ENCODE measurements at places on chromosomes 13 and 19.

DNA sequence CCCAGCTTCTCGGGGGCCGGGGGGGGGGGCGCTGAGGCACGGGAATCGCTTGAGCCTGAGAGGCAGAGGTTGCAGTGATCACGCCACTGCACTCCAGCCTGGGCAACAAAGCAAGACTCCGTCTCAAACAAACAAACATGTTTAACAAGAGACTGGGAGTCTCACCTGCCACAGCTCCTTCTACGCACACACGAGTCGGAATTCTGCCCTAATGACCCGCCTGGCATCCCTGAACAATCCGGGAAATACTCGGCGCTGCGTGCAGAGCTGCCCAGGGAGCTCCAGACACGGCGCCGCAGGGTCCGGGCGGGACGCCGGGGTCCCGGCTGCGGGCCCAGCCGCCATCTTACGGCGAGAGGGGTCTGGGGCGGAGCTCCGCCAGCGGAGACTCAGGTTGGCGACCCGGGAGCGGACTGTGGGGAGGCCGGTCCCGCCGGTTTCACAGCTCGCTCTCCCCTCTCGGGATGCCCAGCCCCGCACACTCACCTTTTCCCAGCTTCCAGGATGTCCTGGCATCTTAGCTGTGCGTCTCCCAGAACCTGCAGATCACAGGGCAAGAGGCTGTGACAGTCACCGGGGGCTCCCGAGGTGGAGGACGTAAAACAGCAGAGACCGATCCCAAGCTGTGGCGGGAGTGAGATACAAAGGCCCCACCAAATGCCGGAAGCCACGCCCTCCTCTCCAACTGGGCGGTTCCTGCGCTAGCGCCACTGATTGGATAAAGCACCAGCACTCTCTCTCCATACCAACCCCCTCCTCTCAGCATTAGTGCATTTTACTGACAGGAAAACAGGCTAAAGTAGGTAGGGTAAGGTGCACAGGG, 23.6 kb upstream of the ZNF724 start:
- DNase-seq: peak; percentile 90

DNA sequence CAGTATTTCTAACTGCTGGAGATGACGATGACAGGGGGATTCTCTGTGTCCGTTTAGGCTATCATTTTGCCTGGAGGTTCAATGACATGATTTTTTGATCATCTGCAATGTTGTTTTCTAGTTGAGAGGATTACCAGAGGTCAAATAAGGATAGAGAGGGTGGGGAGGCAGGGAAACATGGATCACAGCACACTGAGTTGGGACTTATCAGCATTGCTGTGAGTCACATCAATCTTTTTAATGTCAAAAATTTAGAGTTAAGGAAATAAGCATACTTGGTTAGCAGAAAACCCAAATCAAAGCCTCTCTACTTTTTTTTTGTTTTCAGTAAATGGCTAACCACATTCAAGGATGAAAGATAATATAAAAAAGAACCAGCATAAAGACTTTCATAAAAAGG, 43.0 kb upstream of the CSNK1A1L start:
- no peak for DNase-seq

DNA sequence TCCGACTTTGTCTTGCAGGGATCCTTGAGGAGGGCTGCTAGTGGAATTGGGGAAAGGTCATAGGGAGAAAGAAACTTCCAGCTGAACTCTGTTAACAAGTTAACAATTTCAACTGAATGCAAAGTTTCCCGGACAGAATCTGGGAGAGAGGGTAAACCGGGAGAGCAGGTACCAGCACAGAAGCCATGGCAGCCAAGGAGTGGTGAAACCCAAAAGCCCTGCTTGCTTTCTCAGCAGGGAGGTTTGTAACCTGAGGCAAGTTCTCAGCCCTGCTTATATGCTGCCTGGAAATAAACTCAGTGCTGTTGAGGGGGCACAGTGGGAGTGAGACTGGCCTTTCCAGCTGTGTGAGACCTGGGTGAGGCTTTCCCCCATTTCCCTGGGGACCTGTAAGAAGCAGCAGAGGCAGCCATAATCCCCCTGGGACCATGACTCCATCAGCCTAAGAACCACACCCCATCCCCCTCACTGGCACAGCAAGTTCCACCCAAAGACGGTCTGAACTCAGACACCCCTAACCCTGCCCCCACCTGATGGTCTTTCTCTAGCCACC, 84.0 kb downstream of the SUCLA2 start:
- no peak for DNase-seq

DNA sequence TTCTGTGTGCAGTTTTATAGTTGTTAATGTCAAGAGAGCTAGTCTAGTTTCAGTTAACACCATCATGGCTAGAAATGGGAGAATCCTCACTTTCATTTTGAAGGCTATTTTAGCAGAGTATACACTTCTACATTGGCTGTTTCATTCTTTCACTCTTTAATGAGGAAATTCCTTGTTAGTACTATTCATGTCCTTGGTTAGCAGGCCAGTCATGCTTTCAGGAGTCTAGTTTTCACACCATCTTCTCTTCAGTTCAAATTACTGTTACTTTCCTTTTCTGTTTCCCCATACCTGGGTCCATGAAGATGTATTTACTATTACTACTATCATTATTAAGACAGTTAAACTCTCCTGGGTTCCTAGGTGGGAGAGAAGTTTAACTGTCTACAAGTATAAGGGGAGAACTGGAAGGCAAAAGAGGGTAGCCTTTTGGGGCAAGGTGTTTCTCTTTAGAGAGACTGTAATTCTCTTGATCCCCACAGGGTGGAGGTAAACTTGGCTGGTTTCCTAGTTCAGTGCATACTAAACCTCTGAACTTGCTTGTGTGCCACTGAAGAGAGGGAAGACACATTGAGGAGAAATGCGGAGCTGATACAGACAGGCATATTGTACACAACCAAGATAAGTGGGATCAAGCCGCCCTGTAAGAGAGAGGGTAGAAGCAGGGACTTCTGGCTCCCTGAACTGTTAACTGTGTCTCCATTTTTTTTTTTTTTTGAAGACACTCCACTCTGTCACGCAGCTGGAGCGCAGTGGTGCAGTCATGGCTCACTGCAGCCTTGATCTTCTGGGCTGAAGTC, 41.3 kb upstream of the IGFL4 start:
- peak; percentile 75 for DNase-seq

DNA sequence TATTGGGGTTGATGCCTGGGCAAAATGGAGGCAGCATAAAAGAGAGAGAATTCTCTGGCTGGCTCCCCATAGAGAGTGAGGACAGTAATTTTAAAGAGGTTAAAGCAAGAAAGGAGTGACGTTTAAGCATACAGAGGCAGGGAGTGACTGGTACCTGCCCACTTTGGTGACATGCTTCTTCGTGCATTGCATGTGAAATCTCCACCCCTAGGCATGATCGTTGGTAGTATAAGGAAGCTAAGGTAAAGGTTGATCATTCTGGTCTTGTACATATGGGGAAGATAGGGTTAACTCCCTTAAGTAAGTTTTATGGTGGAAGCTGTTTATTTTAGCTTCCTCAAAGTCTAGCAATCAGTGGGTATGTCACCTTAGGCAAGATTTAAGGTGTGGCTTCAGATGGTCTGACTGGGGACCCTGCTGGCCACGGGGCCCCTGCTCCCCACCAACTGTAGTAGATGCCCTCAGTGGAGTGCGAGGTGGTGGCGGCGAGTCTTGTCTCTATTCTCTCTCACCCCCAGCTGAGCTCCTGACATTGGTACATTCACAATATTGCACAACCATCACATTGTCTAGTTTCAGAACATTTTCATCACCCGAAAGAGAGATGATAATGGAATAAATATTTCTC, 797.5 kb upstream of the SPRY2 start:
- no peak for DNase-seq

DNA sequence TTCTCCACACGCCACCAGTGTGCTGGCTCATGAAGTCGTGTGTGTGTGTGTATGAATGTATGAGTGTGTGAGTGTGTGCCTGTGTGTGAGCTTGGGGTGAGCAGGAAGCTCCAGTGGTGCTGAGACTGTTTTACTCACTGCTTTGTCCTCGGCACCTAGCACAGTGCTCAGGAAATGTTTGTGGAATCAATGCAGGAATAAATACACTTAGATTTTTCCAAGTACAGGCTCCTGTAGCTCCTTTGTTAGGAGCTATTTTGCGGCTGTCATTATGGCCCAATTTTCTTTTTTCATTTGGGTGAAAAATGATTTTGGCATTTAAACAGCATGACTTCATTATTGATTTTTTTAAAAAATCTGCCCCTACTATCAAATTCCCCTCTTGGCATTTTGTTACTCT, 193.5 kb upstream of the KL start:
- DNase-seq: no peak

DNA sequence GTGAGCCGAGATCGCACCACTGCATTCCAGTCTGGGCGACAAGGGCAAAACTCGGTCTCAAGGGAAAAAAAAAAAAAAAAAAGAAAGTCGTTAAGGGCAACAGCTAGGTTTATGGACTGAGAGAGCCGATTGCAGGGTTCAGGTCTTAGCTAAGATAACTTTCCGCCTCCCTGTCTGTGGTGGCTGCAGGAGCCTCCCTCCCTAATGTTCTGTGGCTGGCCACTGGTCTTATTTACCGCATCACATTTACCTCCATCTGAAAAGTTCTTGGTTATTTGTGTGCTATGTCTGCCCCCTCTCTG, 722 bp upstream of the CRTC1 start:
- DNase-seq: no peak

- DNase-seq: peak; percentile 83
Measured at GRCh38 chr13:98672947-98673613, 79.4 kb downstream of the SLC15A1 start.

GRCh38 chr19:52370341-52370710, 603 bp downstream of the ZNF880 start:
- DNase-seq: no peak

- peak; percentile 5 for DNase-seq
Measured at GRCh38 chr13:67330149-67330548, 100.0 kb upstream of the PCDH9 start.
